ENCODE measurements at places on chromosomes 1 and 21.

DNA sequence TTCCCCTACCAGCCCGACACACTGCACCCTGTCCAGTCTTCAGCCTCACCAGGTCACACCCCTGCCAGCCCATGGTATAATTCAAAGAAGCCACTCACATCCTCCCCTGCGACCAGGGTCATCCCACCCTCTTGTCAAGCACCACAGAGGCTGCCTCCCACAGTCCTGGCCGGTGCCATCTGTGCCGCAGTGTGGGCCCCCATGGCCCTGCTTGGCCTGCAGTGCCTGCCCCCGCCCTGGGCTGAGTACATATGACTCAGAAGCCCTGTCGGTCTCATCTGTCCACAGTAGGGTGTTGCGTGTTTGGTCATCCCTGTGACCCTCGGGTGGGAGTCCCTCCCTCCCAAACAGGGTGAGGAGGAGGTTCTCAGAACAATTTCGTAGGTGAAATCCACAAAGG lies 190.8 kb upstream of the AJAP1 start:
- DNase-seq, result no peak

- DNase-seq, result no peak
Observed at GRCh38 chr1:36863500-36863899, 170.8 kb downstream of the GRIK3 start.

DNA sequence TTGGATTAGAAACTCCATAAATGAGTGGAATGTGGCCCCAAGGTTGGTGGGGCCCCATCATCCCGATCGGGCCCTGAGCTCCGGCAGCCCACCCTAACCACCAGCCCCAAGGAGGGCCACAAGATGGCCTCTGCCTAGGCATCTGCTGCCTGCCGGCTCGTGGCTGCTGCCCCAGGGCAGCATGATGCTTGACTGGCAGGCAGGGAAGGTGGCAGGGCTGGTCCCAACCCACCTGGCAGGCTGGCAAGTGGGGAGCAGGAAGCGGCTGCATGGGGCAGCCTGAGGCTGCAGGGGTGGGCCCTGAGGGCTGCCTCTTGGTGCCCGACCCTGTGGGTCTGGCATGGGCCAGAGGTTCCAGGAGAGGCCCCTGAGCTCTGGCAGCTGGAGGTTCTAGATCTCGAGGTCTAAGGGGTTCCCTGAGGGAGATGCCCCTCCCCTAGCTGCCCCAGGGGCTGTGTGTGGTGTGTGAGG lies 760 bp upstream of the GJC2 start:
- no peak for DNase-seq

- DNase-seq, result no peak
Observed at GRCh38 chr1:5810553-5811270, 181.5 kb downstream of the NPHP4 start.

Data from activated CD4-positive, alpha-beta T cell treated with anti-CD3 and anti-CD28 coated beads, Interleukin-2, amount 10 ng/mL, durations not matched to agents 24 days and 14 days (primary cell).